ENCODE measurements at places on chromosomes 12 and 14.

DNA sequence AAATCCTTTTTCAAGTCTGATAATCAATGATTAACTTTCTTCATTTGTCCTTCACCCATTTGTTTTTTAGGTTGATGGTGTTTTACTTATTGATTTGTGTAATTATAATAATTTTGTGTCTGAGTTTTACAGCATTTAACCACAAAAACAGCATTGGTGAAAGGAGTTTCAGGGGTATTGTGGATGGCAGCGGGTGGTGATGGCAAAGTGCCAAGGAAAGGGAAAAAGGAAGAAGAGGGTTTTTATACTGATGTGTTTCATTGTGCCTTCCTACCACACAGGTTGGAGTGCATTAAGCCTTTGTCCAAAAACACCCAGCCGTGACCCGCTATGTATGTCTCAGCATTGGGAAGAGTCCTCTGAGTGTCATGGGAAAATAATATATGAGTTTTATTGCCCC, 150.3 kb downstream of the DAD1 start:
- DNase-seq: no peak

- no peak for DNase-seq
Observed at GRCh38 chr12:128586451-128587029, 237.2 kb downstream of the SLC15A4 start.

- no peak for DNase-seq
Observed at GRCh38 chr12:119870457-119870856, 6.7 kb downstream of the CIT start.

- no peak for DNase-seq
Observed at GRCh38 chr14:23047751-23048693, 6.0 kb downstream of the PSMB11 start.

DNA sequence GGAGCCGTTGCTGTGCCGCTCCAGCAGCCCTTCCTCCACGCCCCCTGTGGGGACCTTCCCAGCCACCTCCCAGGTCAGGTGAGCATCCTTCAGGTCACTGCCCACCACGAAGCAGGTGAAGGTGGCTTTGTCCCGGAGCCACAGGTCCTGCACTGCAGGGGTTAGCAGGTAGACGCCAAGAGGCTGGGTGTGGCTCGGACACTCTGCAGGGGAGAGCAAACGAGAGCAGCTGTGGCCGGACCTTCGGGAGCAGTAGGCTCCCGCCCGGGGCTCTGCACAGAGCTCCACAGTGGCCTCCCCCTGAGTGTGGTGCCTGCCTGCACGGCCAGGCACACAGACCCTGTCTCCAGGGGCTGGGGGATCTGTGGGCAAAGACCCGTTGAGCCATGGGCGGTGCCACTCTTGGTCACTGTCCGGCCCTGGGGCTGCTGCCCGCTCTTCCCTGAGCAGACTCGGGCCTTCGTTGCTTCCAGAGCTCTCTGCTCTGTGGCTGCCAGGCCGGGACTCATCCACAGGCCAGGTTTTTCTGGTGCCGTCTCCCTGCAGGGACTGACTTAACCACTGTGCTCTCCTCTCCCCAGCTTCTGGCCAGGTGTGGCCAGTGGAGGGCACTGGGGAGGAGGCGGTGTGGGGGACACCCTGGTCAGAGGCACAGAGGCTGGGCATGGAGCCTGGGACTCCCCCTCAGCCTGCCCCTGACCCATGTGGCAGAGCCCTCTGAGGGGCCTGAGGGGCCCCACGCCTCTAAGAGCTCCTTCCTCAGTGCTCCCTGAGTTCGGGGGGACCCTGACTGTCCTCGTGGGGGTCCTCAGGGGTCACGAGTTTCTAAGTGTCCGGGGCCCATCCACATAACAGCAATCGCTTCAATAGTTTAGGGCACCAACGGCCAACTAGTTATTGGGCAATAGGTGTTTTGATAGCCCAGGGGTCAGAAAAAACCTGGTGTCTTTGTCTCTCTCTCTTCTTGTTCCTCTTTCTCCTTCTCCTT, 314.9 kb downstream of the TMEM121 start:
- no peak for DNase-seq

DNA sequence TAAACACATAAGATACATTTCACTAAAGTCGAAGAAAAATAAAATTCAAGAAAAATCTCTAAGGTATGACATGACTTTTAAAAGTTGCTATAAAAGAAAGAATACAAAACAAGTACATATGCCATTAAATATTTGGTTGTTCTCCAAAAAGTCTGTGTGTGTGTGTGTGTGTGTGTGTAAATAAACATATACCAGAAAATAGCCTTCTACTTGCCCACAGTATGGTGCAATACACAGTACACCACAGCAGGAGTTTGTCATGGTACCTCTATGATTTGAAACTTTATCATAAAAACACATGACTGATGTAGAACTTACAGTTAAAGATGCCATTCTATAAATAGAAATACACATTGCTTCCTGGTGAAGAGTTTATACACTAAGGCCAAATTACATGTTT, 692.7 kb upstream of the MGAT4C start:
- DNase-seq: no peak

GRCh38 chr12:30985814-30986452, 59.4 kb downstream of the TSPAN11 start:
- DNase-seq: no peak

DNA sequence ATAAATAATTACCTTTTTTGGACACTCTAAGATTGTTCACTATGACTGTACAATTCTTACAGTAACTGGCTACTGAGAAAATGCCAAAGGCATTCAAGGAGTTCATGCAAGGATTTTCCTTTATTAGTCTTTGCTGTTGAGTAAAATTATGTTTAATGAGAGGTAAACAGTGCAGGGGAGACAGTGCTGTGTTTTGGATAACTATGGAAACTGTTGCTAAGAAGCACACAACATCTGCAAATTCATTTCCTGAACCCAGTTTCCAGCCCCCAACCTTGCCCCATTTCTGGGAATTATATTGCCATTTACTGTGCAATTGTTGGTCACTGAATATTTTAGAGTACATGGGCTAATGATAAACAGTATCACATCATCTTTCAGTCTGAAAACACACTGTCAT, 1005.8 kb downstream of the TRHDE start:
- no peak for DNase-seq

GRCh38 chr12:58547217-58547616, 373.1 kb downstream of the LRIG3 start:
- no peak for DNase-seq

- no peak for DNase-seq
Observed at GRCh38 chr14:98888927-98889835, 382.8 kb downstream of the BCL11B start.

DNA sequence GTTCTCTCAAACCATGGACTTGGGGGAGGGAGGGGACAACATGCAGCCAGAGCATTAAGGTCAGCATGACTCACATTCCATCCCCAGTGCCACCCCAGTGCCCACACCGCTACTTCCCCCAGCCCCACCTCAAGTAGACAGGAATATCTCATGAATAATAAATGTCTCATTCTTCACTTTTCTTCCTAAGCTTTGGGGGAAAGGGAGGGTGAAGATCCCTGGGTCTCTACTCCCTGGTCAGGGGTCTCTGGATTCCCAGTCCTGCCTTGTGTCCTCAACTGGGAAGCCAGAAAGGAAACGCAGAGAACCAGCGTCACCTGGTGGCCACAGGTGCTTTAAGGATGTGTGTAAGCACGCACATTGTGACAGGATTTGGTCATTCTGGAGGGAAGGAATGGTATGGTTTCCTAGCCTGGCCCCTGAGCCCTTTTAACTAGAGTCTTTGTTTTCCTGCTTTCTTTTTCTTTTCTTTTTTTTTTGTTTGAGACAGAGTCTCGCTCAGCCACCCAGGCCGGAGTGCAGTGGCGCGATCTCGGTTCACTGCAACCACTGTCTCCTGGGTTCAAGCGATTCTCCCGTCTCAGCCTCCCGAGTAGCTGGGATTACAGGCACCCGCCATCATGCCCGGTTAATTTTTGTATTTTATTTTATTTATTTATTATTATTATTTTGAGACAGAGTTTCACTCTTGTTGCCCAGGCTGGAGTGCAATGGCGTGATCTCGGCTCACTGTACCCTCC, 3.4 kb downstream of the GPR84 start:
- peak; percentile 87 for DNase-seq

- no peak for DNase-seq
Observed at GRCh38 chr12:104650541-104650940, 193.8 kb downstream of the CHST11 start.

DNA sequence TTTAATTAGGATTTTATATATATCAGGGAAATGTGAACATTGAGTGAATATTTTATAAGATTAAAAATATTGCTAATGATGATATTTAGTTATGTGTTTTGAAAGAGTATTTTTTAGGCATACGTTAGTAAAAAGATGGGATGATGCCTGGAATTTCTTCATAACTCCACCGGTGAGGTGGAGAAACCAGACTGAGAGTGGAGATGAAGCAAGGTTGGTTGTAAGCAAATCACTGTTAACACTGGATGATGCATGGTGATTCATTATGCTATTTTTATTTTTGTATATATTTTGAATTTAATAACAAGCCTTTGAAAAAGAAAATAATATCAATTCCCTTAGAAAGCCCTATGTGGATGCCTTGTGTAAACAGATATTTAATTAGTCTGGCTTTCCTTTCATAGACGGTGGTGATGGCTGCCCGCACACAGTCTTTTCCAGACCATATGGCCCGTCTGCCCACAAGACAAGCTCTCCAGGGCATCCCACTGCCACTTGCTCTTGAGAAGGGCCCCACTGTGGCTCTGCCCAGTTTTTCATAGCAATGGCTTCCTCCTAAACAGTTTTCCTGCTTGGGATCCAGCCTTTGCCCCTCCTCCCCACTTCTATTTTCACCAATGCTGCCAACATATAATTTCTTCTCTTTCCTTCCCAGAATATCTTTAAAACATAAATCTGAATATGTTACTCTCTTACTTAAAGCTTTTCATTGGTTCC, 95.4 kb downstream of the HELB start:
- DNase-seq: no peak

- DNase-seq: no peak
Observed at GRCh38 chr12:68094645-68095395, 64.7 kb downstream of the IFNG start.

GRCh38 chr14:78329371-78329770, 159.2 kb downstream of the NRXN3 start:
- no peak for DNase-seq

- DNase-seq: no peak
Observed at GRCh38 chr14:66445936-66446335, 40.2 kb upstream of the CCDC196 start.

- DNase-seq: no peak
Observed at GRCh38 chr14:92456215-92457015, 57.2 kb upstream of the RIN3 start.

DNA sequence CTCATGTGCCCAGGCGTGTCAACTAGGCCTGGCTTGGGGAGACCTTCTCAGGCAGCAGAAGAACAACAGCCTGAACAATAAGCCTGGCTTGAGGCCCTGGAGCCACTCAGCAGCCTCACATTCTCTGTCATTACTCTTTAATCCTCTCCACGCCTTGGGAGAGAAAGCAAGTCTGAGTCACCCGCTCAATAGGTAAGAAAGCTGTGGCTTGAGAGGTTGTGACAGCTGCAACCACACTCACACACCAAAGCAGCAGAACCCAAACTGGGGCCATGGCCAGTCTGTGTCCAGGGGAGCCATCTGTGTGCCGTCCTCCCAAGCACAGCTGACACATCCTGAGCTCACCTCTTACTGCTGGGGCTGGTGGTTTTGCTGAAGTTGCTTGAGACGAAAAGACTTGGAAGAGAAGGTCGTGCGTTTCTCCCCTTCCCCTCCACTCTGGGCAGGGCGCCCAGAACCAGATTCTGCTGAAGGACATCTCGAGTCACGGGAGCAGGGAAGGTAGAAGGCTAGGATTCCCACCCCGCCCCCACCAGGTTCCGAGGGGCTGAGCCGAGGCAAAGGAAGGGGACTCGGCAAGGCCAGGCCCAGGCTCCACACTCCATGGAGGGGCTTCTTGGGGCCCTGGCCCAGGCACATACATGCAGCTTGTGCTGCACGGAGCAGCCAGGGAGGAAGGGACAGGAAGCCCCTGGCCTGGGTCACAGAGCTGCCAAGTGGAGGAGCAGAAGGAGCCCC, 5.5 kb downstream of the TMEM63C start:
- DNase-seq: no peak

- DNase-seq: no peak
Observed at GRCh38 chr12:80445083-80445793, 1.2 kb downstream of the PTPRQ start.

DNA sequence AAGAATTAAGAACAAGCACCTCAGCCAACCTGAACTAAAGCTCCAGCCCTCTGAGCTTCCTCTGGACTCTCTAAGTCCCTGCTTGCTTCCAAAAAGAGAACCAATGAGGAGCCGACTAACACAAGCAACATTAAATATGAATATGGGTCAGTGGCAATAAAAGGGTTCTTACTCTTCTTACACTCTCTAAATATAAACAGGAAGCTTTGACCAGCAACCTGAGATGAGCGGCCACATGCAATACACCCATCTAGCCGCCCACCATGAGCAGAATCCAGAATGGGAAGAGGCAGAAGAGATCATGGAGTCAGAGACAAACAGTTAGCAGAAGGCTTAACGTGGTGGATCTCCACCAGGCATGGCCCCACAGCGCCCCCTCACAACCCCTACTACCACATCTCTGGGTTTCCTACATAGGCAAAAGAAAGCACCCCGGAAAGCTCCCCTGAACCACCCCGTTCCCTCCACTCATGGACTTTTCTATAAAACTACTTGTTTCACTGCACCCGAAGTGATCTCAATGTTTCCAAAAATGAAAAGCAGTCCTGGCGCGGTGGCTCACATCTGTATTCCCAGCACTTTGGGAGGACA, 59.4 kb downstream of the TTC7B start:
- no peak for DNase-seq

- DNase-seq: no peak
Observed at GRCh38 chr12:69329669-69330428, 18.3 kb upstream of the LYZ start.

DNA sequence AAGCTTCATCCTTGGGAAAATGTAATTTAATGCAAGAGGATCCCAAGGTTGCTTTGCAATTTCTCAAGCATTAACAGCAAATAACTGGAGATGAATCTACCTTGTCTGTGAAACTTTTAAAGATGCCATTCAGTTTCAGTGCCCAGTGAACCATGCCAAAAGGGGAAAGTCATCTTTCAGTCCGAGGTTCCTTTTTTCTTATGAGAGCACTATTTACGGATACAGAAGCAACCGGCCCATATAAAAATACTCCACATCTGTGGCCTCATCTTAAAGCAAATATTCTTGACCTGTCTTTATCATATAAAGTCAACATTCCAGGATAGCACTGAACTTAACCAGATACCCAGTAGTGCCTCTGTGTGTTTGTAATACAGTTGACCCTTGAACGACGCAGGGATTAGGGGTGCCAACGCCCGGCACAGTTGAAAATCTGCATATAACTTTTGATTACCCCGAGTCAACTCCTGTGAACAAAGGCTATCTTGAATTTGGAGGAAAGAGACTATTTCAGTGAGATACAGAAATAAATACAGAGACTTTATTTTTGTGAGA, 209.4 kb downstream of the PCNX1 start:
- DNase-seq: no peak

- no peak for DNase-seq
Observed at GRCh38 chr12:119613319-119613936, 19.9 kb downstream of the TMEM233 start.

DNA sequence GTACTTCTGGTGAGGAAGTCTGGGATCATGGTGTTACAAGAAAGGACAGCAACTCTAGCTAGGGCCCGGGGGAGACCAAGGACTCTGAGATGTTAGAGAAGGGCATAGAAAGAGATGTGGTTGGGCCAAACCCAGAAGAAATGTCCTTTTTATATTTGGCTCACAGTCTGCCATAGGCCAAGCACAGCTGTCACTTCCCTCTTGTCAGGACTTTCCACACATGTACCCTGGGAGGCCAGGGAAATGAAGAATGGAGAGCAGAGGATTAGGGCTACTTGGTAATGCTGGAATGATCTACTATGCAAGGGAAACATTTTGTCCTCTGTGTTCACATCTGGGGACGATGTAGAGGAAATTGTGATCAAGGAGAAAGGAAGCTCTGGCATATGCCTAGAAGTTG, 9.2 kb downstream of the MYO1A start:
- DNase-seq: no peak
